ENCODE measurements at places on chromosomes 12 and 14.

DNA sequence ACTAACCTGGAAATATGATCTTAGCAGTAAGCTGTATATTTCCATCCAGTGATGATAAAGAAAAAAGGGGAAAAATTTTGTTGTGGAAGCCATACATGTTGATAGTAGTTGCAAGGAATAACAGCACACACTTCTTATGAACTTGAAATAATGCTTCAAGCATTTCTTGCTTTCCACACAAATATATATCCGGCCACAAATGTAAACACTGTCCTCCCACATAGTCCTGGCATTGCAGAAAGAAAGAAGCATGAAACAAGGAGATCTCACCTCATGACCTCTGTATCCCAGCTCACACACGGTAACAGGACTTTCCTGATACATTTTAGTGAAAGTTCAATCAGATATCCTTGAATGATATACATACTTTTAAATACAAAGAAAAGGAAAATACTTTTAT lies 56.0 kb downstream of the LLPH start:
- no peak for DNase-seq

DNA sequence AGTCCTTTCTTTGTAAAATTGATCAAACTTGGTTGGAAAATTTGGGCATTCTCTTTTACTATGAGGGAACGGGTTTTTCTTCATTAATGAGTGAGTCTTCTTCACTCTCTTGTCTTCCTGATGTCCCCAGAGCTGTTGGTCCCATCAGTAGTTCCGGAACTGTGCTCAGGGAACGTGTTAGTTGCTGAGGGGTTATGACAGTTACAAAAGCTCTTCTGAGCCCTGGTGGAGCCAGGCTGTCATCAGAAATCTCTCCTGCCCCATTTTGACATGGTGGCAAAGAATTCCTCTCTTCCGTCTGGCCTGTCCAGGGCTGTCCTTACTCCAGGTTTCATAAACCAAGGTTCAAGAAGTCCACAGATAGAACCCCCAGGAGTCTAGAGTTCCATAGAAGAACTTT lies 208.5 kb downstream of the SLC41A2 start:
- no peak for DNase-seq

DNA sequence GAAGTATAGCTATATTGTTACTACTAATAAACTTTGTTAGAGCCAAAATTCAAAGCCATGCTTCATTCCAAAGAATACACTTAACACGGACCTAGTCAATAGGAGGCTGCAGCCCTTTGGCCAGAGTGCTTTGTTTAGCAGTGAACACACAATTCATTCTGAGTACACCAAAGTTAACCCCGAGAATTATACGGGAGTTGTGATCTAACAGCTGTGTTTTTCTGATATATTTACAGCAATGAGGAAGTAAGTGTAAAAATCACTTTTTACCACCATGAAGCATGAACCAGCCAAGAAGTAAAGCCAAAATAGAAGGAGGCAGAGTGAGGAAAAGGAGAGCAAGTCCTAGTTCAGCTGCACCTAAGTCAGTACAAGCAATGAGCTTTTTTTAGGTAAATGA lies 156.8 kb upstream of the PDE3A start:
- no peak for DNase-seq

DNA sequence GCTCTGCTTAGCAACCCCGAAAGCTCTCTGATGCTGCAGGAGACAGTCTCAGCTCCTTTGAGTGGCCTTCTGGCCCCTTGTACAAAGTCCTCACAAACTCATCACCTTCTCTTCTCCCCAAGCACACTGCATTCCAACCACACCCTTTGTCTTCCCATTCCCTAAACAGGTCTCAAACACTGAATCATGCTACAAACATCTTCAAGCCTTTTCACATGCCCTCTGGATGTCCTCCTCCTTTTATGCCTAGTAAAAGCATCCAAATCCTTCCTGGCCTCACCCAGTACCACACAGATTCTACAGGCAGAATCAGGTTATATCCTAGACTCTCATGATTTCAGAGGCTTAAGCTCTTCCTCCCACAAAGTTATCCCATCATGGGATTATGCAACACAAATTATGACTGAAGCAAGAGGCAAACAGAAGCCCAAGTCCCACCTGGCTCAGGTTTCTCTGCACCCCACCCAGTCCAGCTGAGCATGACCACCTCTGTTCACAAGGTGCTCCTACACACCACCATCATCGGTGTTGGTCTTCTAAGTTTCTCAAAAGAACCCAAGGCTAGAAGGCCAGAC lies 61.4 kb upstream of the PCED1B start:
- no peak for DNase-seq

DNA sequence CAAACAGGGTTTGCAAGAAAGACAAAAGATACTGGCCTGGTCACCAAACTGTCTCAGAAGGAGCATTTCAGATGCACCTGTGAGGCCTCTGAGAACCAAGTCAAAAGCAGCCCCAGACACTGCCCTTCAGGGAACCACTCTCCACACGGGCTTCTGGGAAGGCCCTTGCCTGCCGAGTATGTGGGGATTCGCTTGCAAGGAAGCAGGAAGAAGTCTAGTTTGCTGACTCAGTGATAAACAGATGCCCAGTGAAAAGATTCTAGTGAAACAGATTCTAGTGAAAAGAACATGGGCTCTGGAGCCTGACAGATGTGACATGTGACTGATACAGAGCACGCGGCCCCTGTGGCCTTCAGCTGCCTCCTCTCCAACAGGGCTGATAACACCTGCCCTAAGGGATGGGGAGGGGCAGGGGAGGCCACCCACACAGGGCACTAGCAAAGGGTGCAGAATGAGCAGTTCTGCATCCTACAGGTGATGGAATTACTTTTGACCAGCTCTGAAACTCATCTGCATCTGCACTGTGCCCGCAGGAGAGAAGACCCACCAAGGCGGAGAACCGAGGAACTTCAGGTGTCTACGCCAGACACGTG lies 19.1 kb downstream of the AMN start:
- DNase-seq, result no peak

- DNase-seq, result no peak
Measured at GRCh38 chr12:106774808-106775524, 484 bp downstream of the RIC8B start.

GRCh38 chr12:127455347-127456265 lies 811.4 kb upstream of the TMEM132C start:
- no peak for DNase-seq

DNA sequence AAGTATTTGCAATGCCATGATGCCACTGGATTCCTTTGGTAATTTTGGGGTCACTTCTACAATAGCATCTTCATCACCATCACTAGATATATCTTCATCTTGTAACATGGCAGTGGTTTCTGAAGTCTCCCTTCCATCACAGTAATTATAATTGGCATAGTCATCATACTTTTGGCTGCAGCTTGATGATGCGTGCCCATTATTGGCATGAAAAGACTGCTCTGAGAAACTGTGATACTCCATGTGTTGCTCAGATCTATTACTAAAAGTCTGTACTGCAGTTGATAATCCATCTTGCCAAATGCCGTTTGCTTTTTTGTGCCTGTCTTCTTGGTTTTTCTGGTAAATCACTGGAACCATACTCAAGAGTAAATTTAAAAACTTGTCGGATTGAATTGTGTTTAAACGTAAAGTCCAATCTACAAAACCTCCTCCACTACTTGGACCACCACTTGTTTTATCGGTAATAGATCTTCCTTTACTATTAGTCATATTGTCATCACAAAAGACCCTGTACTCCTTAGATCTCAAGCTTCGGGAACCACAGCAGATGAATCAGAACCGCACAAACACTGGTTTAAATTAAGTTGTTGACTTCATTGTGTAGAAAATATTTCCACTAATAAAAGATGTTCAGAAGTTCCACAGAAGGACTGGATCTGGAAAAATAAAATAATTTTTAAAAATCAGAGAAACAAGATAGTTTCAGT lies 29.9 kb downstream of the SLC41A2 start:
- DNase-seq, result no peak

GRCh38 chr12:129440278-129440677 lies 463.5 kb downstream of the TMEM132D start:
- no peak for DNase-seq

DNA sequence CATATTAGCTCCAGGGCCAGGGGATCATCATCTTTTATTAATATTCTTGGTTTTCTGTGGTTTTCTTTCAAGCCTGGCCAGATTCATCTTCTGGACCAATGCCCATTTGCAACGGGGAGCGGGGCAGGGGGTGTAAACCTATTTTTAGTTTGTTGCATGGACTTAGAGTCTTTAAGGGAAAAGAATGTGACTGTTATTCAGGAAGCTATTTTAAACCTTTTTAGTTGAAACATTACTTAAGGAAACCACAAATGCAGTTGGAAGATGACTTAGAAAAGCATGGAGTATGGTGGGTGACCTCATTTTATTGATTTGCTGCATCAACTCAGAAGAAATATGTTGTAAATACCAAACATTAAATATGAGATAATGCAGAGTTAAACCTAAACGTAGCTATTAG lies 368.4 kb upstream of the E2F7 start:
- DNase-seq, result no peak

GRCh38 chr14:69247676-69248440 lies 12.1 kb upstream of the GALNT16 start:
- no peak for DNase-seq

DNA sequence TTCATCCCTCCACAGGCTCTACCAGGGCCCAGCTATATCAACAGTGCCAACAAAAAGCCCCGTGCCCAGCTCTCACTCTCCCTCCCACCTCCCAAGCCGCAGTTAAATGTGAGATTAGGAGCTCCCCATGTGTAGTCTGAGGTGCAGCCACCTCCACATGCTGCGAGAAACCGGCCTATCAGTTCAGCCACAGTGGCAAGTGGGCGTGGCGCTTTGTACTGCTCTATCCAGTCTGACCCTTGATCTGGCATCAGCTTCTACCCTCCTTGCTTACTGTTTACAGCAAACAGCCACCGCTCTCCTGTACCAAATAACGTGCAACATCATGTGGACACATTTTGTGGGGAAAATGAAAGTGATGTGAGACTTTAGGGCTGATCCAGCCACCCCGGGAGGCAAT lies 1.7 kb downstream of the PLEK2 start:
- no peak for DNase-seq

- no peak for DNase-seq
Measured at GRCh38 chr14:101233021-101233366, 328.3 kb upstream of the DIO3 start.

- no peak for DNase-seq
Measured at GRCh38 chr12:132489078-132489601, 811 bp upstream of the FBRSL1 start.

- no peak for DNase-seq
Measured at GRCh38 chr14:61954306-61954705, 192.1 kb downstream of the SNAPC1 start.

- DNase-seq, result no peak
Measured at GRCh38 chr12:21451529-21451928, 14.1 kb downstream of the PYROXD1 start.

DNA sequence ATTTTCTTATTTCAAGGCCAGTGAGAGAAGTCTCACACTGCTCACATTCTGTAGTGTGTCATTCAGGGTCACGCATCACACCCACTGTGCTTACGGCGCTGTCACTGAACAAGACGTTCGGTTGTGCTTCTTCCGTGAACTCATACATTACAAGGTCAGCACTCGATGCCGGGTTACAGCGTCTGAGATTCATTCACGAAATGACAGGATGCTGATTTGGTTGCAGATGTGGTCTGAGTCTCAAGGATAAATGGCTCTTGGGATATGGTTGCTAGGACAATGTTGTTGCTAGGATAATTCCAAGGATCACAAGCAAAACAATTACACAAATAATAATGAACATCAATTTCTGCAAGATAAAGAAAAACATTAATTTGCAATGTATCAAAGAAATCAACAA lies 47.4 kb downstream of the STX2 start:
- DNase-seq, result no peak

- no peak for DNase-seq
Measured at GRCh38 chr14:34931206-34931605, 51.6 kb upstream of the SRP54 start.

DNA sequence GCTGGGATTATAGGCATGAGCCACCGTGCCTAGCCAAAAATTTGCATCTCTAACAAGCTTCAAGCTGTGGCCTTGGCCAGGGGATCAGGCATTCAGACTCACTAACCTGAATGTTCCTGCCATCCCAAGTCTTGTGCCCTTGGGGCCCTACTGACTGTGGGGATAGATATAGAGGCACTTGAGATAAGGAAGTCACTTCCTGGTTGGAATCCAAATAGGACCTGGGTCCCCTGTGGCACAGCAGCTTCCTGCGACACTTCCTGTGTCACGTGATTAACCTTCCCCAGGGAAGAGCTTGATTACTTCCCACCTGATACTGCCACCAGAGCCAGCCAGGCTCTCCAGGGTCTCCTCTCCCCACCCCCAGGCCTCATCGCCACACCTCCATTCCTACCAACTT lies 128.2 kb downstream of the BCL11B start:
- no peak for DNase-seq

DNA sequence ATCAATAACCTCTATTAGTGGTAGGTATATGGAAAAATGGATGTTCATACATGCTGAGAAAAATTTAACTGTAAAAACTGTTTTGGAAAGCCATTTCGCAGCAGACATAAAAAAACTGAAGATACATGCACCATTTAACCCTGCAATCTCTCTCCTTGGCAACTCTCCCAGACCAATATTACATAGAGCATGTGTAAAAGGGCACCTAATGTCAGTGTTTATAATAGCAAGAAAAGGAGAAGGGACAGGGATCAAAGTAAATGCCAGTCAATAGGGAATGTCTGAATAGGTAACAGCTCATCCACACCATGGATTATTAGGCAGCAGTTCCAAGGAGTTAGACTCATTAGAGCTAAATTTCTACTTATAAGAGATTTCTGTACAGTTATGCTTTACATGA lies 77.2 kb downstream of the BTG1 start:
- DNase-seq, result no peak

GRCh38 chr14:59160506-59160905 lies 28.0 kb upstream of the DAAM1 start:
- DNase-seq, result no peak

DNA sequence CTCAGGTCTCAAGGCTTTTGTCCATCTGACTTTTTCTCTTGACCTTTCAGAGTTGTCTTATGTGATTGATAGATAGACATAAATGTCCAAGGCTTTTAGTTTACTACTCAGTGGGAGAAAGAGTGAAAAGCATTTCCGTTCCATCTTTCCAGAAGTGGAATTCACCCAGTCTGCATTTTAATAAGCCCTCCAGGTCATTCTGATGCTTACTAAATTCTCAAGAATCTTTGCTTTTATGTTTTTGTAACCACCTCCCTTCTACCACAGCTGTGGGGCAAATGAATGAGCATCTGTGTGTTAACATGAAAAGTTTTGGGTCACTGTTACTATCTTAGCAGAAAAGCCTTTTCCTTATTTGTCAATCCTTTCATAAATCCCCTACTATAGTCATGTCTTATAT lies 251.4 kb downstream of the LRIG3 start:
- no peak for DNase-seq

GRCh38 chr12:54708826-54709225 lies 60.7 kb upstream of the DCD start:
- no peak for DNase-seq

Measured in stimulated activated CD8-positive, alpha-beta memory T cell treated with anti-CD3 and anti-CD28 coated beads, Interleukin-4, amount 100 ng/mL, for 4 hours (primary cell).